GM23248 (cell line): ENCODE measurements at places on chromosomes 1 and 21.

- DNase-seq: peak; percentile 58
These were observed 105.1 kb downstream of the ROR1 start for GRCh38 chr1:63878932-63879331.

DNA sequence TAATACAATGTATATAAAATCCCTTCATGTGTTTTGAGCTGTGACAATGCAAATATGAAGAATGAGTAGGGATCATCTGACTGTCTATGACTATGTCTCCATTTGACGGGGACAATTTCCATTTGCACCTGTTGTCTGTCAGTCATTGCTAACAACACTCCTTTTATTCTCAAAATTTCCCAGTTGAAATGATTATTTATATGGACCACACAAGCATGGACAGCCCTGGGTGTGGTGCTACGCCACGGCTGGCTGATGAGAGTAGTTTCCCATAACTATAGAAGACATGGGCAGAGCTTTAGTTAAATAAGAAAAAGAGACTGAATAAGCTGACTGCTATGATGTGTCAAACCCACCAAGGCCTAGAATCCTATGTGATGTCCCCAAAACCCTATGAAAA is 135.8 kb downstream of the MAP3K21 start:
- DNase-seq: no peak

- DNase-seq: no peak
These were observed 21.5 kb downstream of the MAP3K7CL start for GRCh38 chr21:29151931-29152330.

DNA sequence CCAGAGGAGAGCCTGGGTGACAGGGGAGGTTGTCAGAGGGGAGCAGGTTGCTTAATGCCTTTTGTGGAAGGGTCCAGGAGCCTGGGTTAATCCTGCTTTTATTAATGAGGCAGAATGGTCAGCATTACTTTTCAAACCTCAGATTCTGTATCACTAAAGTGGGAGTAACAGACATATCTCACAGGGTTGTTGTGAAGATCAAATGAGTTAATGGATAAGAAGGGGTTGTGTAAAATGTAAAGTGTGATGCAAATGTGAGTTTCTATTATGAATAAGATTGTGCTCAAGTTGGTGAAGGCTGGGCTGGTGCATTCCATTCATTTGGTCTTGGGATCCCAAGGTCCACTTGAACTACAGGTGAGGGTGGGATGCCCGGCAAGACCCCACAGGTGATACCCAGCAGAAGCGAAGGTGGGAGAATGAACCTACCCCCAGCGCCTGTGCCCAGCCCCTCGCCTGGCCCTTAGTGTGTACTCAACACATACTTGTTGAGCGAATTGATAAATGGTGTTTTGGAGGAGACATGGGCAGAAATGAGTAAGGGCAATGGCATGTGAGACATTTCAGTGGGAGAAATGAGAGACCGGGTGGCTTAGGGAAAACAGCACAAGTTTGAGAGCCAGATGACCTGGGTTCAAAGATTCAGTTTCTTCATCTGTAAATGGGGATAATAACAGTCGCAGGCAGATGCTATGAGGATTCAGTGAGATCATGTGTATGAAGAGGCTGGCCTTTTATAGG is 6.2 kb downstream of the SLC26A9 start:
- peak; percentile 68 for DNase-seq

- no peak for DNase-seq
These were observed 233.6 kb upstream of the FMN2 start for GRCh38 chr1:239858057-239858456.

DNA sequence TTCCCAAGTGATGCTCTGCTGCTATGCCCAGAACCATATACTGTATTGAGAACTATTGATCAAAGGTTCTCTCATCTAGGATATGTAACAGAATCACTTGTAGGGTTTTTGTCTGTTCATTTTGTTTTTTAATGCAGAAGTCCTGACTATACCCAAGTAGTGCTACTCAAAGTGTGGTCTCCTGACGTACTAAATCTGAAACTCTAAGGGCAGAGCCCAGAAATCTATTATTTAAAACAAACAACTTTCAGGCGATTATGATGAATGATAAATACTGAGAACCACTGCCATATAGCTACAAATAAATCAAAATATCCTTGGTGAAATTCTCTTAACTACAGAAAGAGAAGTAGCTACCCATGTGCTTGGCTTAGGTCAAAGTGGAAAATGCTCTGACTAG is 10.1 kb downstream of the ZZZ3 start:
- no peak for DNase-seq

GRCh38 chr1:192958871-192959270 is 100.3 kb downstream of the UCHL5 start:
- peak; percentile 77 for DNase-seq

DNA sequence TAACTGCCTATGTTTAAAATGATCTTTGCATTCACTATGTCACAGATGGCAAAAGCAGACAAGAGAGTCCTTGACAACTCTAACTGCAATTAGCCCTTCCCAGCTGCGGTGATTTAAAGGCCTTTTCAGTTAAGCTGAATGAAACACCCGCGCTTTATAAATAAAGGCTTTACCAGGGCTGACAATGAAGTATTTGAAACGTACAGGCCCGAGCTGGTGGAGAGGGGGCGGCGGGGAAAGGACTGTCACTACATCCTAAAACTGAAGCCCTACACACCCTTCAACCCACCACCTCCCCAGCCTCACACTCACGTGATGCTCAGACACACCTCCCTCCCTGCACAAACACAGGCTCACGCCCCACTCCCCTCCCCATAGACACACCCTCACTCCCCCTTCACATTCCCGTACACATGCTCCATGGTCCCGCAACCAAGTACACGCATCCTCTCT is 45.5 kb downstream of the GRIK3 start:
- DNase-seq: no peak

GRCh38 chr1:69737527-69738185 is 169.9 kb downstream of the LRRC7 start:
- peak; percentile 75 for DNase-seq

DNA sequence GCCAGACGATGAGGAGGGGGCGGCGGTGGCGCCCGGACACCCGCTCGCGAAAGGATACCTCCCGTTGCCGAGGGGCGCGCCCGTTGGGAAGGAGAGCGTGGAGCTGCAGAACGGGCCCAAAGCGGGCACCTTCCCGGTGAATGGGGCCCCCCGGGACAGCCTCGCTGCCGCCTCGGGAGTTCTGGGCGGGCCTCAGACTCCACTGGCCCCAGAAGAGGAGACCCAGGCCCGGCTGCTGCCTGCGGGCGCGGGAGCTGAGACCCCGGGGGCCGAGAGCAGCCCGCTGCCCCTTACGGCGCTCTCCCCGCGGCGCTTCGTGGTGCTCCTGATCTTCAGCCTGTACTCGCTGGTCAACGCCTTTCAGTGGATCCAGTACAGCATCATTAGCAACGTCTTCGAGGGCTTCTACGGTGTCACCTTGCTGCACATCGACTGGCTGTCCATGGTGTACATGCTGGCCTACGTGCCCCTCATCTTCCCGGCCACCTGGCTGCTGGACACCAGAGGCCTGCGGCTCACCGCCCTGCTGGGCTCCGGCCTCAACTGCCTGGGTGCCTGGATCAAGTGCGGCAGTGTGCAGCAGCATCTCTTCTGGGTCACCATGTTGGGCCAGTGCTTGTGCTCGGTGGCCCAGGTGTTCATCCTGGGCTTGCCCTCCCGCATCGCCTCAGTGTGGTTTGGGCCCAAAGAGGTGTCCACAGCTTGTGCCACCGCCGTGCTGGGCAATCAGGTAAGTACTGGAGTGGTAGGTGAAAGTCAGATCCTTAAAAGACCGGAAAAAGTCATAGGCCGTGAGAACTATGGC is 588 bp downstream of the FLVCR1 start:
- DNase-seq: peak; percentile 70

- DNase-seq: no peak
These were observed 100.0 kb downstream of the CLEC20A start for GRCh38 chr1:178396789-178397188.

- DNase-seq: no peak
These were observed 43.2 kb downstream of the MRPS6 start for GRCh38 chr21:34116569-34116968.

- no peak for DNase-seq
These were observed 127.5 kb downstream of the RNF220 start for GRCh38 chr1:44532567-44532944.

- no peak for DNase-seq
These were observed 5.9 kb upstream of the PRXL2B start for GRCh38 chr1:2580691-2581090.

DNA sequence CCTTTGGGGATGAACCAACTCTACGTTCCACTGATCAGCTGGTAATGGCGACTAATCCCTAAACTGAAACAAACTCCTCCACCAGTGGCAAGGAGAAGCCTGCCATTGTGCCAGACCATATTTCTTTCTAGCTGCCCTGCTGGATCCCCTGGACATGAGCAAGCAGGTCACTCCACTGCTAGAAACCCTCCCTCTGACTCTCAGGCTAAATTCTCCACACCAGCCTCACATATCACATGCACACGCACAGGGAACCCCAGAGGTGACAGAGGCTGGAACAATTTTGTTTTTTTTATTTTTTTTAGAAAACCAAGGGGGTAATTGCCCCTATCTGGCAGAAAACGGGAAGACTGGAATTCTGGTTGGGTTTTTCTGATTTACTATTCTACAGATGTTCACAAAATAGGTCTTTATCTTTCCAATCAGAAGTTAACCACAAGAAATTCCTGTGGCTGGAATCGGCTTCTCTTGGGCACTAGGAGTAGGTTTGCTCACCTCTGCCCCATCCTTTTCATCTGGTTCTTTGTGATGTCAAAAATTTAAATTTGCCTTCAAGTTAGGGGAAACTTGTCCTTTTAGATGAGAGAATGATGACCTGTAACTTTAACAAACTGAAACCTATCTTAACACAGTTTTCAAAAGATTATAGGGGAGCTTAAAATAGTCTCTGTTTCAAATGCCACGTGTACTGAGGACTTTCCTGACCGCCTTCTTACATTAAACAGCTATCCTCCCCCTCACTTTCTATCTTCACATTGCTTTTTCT is 258.1 kb downstream of the SDCCAG8 start:
- DNase-seq: peak; percentile 49

DNA sequence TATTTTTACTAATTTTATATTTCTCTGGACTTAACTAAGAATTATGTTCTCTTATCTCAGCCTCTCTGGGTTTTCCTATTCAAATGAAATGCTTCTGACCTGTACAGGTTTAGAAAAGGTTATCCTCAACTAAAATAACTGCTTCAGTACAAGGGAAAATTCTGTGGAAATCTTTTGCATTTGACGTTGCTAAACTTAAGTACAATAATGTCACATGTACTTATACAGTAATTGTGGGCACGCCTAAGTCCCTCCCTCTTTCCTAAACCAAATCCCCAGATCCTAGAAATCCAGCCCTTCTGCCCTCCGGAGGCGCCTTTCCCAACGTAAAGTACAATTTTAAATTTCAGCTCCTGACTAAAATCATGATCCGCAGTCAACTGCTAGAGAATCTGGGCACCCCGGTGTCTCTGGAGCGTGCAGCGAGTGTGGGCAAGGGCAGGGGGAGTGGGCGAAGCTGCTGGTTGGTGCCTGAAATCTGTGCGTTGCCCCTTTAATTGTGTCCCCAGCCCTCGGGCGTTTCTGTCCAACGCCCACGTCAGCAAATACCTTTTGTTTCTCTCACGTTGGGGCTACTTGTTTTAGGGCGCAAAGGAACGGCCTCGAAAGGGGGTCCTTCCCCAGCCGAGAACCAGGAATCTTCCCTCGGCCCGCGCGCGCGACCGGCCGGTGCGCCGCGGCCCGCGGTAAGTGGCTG is at the start of gene ZBTB8A:
Gene ZBTB8A, plus strand, starts transcription at position 541 of the 697 bp plus-strand sequence. CDS start 53,505 bp downstream, outside the sequence.
- peak; percentile 87 for DNase-seq

- peak; percentile 90 for DNase-seq
These were observed 5.8 kb downstream of the IFI16 start for GRCh38 chr1:159015440-159015909.
